ENCODE measurements at places on chromosomes 11 and 22.

- ATAC-seq = peak; percentile 75
These were observed 20.3 kb upstream of the PGM2L1 start for GRCh38 chr11:74418509-74418895.

GRCh38 chr22:45058622-45058912, 48.8 kb upstream of the PHF21B start:
- ATAC-seq = no peak

DNA sequence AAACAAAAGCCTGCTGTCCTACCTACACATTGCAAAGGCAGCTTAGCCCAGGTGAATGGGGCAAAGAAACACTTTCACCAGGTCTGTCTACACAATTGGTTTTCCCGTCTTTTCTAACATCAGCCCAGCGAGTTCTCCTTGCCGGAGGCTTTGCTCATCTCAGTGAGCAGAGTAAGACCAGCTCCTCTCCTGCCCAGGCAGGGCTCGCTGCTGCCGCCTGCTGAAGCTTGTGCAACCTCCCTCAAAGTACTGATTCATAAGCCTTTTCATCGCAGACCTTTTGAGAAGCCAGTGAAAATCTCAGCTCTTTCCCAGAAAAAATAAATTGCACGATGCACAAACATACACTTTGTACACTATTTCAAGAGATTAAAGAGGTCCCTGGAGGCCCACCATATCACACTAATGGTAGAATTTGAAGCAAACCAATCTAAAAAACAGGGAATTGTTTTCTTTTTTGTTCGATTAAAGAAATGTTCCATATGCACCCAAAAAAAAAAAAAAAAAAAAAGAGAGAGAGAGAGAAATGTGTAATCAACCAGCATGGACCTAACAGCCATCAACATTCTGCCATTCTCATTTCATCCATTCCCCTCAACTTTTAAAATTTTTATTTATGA, 328.1 kb upstream of the MPPED2 start:
- no peak for ATAC-seq

DNA sequence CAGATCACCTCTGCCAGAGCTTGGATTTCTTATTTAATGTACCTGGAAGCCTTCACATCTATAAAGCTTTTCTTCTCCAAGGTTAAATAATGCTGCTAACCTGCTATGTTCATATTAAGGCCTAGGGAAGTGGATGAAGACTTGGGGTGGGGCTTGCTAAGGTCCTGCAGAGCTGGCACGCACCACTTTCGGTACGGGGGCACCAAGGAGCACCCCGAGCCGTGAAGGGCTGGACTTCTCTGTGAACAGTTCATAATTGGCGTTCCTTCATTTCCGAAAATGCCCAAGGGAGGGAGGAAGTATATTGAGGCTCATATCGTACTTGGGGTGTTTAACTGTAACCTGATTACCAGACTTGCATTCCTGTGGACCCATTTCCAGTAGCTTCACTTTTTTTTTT, 59.6 kb downstream of the ST14 start:
- ATAC-seq = no peak

- no peak for ATAC-seq
These were observed 217.3 kb upstream of the GRIA4 start for GRCh38 chr11:105392556-105392955.

DNA sequence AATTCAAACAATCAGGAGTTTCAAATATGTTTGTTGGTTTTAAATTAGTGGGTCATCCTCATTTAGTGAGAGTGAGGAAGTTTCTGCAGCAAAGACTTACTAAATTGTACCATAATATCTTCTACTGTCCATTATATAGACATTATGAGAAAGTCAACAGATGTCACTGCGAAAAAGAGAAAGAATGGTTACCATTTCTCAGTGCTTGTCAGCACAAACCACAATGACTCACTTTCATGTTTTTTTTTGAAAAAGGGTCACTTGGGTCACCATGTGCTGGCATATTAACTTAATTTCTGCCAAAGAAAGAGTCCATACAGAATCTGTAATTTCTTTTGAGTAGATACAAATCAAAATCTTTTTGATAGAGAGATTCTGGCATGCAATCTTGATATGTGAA, 924.6 kb upstream of the FAT3 start:
- no peak for ATAC-seq

GRCh38 chr22:30150212-30150611, 69.9 kb downstream of the HORMAD2 start:
- ATAC-seq = no peak

- ATAC-seq = no peak
These were observed 87.5 kb upstream of the MTNR1B start for GRCh38 chr11:92881940-92882450.

DNA sequence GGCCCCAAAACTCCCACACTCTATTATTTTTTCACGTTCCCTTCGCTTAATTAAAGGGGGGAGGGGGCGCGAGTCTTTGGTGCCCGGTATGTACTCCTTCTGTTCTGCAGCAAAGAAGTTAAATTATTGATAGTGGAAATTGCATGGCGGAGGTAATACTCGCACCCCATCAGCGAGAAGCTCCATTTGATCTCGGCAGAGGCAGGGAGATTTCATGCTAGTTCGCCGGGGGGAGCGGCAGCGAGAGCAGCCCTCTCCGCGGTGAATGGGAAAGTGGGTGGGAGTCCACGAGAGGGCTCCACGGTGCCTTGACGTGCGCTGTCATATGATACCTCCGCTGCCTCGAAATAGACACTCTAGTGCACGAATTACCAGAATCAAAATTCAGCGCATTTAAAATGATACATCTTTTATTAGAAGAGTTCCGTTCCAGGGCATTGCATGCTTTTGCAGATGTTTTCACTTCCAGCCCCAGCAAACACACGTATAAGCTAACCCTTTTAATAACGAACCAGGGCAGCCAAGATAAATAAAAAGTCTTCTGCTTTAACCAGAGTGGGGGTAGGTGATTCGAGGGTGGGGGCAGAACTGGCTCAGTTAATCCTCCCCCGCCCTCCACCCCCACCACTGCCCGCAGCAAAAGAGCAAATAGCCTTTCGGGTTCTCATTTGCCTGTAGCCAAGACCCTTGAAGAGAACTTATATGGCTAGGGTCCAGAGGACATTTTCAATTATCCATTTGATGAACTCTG, 1.3 kb upstream of the BDNF start:
- no peak for ATAC-seq

GRCh38 chr22:32158712-32159533, at the start of gene C22orf42:
Gene C22orf42, minus strand, starts transcription at chr22:32159303. Its CDS starts 88 bp downstream, at chr22:32159215.
- no peak for ATAC-seq

- ATAC-seq = no peak
These were observed 9.7 kb downstream of the LRFN4 start for GRCh38 chr11:66866511-66866986.

DNA sequence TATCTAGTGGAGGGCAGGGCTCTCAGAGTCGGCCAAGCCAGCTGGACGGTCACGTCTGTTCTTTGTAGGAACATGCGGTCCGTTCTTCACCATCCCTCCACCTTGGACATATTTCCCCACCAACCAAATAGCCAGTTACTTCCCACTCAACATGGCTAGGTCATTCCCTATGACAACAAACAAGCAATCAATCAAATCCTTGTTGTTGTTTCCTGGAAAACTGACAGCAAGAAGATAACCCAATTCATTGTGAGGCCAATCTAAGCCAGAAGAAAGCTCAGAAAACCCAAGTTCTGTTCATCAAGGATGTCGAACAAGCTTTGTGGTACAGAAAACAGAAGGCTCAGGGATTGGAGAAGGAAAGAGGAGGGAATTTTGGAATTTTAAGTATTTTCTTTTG, 10.9 kb downstream of the PLAAT5 start:
- ATAC-seq = no peak

DNA sequence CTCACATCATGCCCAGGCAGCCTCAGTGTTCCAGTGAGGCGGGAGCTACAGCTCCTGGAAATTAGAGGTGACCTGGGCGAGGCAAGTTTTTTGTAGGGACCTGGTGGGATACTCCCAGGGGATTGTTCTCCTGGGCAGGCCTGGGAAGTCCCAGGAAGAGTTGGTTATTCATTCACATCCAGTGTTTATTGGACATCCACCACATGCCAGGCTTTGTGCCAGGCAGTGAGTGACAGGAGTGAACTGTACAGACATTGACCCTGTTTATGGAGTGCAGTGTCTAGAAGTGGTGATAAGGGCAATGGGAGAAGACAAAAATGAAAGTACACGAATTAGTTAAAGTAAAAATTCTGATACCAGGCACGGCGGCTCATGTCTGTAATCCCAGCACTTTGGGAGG, 29.4 kb downstream of the YWHAH start:
- no peak for ATAC-seq

DNA sequence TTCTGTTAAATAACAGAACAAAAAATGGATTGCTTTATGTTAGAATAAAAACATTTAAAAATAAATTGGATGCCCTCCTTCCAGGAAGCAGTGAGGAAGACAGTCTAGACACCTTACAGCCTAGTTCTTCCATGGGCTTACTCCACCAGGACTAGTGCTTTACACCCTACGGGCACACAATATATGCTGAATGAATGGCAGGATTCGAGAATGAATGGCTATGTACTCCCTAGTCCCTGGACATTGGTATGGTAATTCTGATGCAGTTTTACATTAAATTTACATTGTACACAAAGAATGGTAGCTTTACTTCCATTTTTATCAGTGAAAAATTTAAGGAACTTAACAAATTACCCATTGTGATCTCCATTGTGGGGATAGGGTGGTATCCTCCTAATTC, 16.7 kb downstream of the TMEM218 start:
- ATAC-seq = no peak

DNA sequence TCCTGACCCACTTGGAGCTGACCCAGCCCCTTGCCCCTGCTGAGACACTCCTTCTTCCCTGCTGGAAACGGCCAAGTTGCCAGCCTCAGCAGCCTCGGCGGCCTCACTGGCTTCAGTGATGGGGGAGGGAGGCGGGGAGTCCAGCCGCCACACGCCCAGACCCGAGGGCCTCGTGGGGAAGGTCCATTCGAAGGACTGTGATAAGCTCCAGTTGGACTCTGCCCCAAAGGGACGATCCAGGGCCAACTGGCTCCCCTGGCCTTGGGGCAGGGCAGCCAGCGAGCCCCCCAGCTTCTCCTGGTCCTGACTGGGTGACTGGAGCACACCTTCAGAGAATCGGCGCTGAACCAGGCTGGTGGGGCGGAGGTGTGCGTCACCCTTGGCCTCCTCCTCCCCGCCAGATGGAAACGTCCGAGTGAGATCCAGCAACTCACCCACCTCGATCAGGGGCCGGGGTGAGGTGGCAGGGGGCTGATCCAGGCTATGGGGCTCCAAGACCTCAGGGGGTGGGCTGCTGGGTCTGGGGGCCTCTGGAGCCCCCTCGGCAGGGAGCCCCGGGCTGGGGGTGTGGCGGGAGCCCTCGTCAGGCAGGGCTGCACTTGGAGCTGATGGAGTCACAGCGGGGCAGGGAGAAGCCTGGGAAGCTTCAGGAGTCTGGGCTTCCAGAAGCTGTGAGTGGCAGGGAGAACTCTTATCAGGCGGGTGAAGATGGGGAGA, 11.5 kb downstream of the TNKS1BP1 start:
- no peak for ATAC-seq

DNA sequence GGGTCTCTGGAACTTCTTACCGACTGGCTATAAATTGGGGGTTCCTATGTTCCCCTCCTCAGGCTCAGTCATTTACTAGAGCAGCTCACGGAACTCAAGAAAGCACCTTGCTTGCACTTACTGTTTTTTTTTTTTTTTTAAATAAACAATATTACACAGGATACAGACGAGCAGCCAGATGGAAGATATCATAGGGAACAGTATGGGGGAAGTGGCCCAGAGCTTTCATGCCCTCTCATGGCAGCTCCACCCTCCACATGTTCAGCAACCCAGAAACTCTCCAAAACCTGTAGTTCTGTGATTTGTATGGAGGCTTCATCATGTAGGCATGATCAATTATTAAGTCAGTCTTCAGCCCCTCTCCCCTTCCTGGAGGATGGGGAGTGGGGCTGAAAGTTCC, 7.5 kb downstream of the UVRAG start:
- no peak for ATAC-seq

GRCh38 chr11:75627906-75628668, 40.8 kb downstream of the MAP6 start:
- ATAC-seq = no peak

- peak; percentile 47 for ATAC-seq
These were observed at the start of gene RHOD for GRCh38 chr11:67056267-67057204. Gene RHOD, plus strand, starts transcription at chr11:67056847. Its CDS starts 56 bp downstream, at chr11:67056903.

DNA sequence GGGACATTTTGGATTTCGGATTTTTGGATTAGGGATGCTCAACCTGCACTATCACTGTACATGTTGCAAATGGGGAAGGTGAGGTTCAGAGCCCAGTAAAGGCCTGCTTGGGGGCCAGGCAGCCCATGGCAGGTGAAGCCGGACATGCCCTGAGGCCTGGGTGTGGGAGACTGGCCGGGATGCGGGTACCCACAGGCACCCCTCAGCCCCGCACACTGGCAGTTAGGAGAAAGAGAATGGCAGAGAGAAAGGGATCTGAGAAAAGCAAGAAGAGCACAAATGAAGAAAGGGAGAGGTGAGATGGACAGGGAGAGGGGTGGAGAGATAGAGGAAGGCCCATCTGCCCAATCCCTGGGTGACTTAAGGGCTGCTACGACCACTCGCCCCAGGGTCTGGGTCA, 52.8 kb downstream of the SCGB1A1 start:
- no peak for ATAC-seq

GRCh38 chr11:80432057-80432456, 991.2 kb upstream of the TENM4 start:
- no peak for ATAC-seq

DNA sequence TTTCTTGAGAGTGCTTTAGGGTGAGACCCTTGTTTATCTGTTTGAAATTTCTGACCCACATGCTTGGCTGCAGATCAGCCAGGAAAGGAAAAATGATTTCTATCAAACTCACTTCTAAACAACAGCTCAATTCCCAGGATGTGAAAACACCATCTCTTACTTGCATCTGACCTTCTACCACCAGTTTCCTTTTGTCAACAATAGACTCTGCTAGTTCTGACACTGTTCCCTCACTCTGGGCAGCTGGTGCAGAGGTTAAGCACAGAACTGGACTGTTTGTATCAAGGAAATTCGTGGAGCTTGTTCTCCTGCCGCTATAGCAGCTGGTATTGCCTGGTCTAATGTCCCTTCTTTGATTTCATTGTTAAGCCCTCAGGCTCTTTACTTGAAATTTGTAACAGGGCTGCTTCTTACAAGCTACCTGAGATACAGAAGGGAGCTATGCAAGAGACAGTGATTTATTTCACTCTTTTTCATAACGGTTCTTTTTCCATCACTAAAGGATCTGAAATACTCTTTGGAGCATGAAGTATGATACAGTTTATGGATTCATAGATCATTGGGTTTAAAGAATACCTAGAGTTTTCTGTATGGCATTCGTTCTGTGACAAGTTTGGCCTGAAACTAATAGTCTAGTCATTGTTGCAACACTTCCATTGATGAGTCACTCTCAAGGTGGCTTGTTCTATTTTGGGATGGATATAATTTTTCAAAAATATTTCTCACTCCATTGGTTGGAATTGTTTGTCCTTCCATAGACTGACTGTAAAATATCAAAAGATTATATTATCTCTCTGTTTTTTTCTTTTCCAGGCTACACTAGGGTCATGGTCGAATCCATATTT, 178.2 kb upstream of the ZC3H12C start:
- ATAC-seq = no peak

DNA sequence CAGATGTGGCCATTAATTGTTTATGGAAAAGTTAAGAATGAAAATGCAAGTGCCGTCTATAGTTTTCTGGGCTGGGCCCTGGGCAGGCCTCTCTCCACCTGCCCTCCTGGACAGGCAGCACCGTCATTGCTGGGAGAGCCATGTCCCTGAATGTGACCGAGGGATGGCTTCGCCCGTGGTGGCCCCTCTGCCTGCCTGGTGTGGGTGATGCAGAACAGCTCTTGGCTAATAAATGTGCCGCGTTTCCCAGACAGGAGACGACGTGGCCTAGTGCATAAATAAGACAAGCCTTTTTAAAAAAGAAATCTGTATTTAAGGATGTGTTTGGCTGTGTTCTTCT, 407.3 kb downstream of the TBC1D22A start:
- no peak for ATAC-seq

GRCh38 chr11:134052988-134053945, 15.6 kb upstream of the JAM3 start:
- ATAC-seq = no peak
